Adrenal gland (tissue), 19 donors: ENCODE measurements at places on chromosomes 7 and 10. TPM values are rescaled to one million over a fixed set of nuclear protein-coding genes. Genes with fewer than 3 reads are reported as not detected.

- DNase-seq = no peak
- no peaks in the 10 kb centered on the region for H3K27me3 ChIP-seq
- no peak overlapping the region for H3K27ac ChIP-seq
- no peaks in the 10 kb centered on the region for H3K4me1 ChIP-seq
- peaks cover 5% of the 10 kb centered on the region for H3K36me3 ChIP-seq
Observed at GRCh38 chr7:98213296-98213887, 2.2 kb downstream of the BHLHA15 start.

GRCh38 chr7:31363051-31363450 is 22.5 kb upstream of the NEUROD6 start:
- H3K4me1 ChIP-seq = no peaks in the 10 kb centered on the region
- H3K4me3 ChIP-seq = no peak overlapping the region
- no peak overlapping the region for H3K27ac ChIP-seq
- H3K36me3 ChIP-seq = no peaks in the 10 kb centered on the region

- H3K4me3 ChIP-seq = no peak overlapping the region
- H3K36me3 ChIP-seq = no peaks in the 10 kb centered on the region
- H3K27me3 ChIP-seq = no peaks in the 10 kb centered on the region
- no peak for DNase-seq
- no peak overlapping the region for H3K27ac ChIP-seq
Observed at GRCh38 chr7:31814187-31814586, 127.2 kb downstream of the PPP1R17 start.

DNA sequence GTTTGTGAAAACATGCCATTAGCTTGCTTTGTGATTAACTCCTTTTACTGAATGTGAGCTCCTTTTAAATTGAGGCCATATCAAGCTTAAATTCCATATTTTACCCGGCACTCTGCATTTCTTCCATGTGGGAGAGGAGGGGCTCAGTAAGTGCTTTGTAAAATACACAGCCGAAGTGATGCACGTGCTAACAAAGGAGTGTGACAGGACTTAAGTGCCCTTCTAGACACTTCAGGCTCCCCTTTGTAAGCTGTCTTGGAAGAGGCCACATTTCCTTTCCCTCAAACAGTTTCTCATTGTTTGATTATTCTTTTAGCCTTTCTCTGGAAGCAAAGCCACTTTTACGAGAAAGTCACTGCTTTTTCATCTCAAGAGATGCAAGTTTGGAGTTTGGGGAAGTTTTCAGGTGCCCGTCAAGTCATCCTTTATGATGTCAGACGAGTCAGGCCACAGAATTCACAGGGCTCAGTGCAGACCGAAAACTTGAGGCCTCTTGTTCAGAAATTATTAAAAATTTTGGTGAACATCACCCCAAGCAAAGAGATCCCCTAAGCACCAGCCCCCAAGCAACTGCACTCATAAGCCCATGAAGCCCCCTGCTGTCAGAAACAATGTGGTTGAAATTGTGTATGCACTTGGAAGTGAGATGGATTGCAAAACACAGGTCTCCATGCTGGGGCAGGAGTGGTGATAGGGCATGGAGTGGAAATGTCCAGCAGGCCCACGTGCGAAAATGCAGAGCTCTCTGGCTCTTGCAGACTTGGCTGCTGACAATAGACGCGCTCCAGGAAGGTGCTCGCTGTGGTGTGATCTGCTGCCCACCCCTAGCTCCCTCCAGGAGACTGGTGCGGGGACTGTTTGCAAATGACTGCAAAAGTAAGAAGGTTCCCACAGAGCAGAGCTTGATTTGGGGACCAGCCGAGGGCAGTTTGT is 11.5 kb downstream of the IKZF1 start:
- H3K4me1 ChIP-seq = no peaks in the 10 kb centered on the region
- no peaks in the 10 kb centered on the region for H3K27me3 ChIP-seq
- H3K36me3 ChIP-seq = no peaks in the 10 kb centered on the region
- DNase-seq = no peak
- H3K4me3 ChIP-seq = no peak overlapping the region
- H3K27ac ChIP-seq = no peak overlapping the region

- DNase-seq = no peak
- H3K4me3 ChIP-seq = no peak overlapping the region
- H3K4me1 ChIP-seq = no peaks in the 10 kb centered on the region
- H3K36me3 ChIP-seq = no peaks in the 10 kb centered on the region
Observed at GRCh38 chr10:33638374-33638773, 303.9 kb upstream of the NRP1 start.

Gene HDAC9
- total RNA-seq = 13.2 TPM

Gene CHRM2
- total RNA-seq = 0.39 TPM

- H3K27ac ChIP-seq = no peak overlapping the region
- H3K27me3 ChIP-seq = no peaks in the 10 kb centered on the region
- H3K4me3 ChIP-seq = no peak overlapping the region
- H3K36me3 ChIP-seq = no peaks in the 10 kb centered on the region
- H3K4me1 ChIP-seq = no peaks in the 10 kb centered on the region
Observed at GRCh38 chr7:86453454-86453853, 190.3 kb upstream of the GRM3 start.

- H3K4me1 ChIP-seq = no peaks in the 10 kb centered on the region
- H3K27me3 ChIP-seq = no peaks in the 10 kb centered on the region
- DNase-seq = no peak
- H3K27ac ChIP-seq = no peak overlapping the region
- H3K4me3 ChIP-seq = no peak overlapping the region
Observed at GRCh38 chr10:34114914-34115313, 700.2 kb downstream of the PARD3 start.

Gene LRRC18
- not detected for total RNA-seq

Gene INTS15
- total RNA-seq = 14.5 TPM

Gene RNF148
- total RNA-seq = 0.65 TPM

DNA sequence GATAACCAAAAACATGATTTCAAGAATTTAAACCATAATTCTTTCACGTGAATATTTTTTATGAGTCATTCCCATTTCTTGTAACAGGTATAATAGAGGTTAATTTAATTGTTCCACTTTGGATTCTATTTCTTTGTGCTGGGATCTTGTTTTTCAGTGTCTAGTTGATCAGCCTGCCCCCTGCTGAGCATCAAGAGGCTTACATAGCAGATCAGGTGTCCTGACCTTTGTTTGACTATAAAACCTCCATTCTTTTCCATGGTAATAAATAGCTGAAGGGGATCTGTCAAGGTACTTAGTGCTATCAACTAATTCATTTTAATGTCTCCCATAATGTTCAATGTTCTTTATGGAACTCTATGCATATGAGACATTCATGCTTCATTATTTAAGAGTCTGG is 4.9 kb downstream of the COL17A1 start:
- no peak overlapping the region for H3K4me3 ChIP-seq
- H3K27ac ChIP-seq = no peak overlapping the region
- H3K27me3 ChIP-seq = no peaks in the 10 kb centered on the region
- DNase-seq = peak; percentile 59
- H3K4me1 ChIP-seq = peaks cover 4% of the 10 kb centered on the region

Gene DDC
- 13.3 TPM for total RNA-seq

Gene GHRHR
- 0.33 TPM for total RNA-seq

DNA sequence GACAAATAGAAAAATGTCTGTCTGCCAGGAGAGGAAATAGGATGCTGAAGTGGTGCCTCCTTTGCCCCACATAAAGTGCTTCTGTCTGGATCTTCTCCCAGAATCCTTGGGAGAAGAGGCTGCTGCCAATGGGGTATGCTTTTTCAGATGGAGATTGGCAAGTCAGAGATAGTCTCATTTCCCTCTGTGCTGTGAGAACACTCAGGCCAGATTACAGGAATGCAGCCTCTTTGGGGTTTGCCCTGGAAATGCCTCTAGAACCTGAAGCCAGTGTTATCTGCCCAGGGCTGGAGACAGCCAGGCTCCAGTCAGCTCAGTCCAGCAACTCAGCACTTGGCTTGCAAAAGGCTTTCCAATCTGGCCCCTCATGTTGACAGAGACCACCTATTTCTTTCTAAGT is 119.1 kb upstream of the PHYHIPL start:
- no peaks in the 10 kb centered on the region for H3K36me3 ChIP-seq
- no peak for DNase-seq
- no peak overlapping the region for H3K4me3 ChIP-seq
- no peaks in the 10 kb centered on the region for H3K27me3 ChIP-seq
- H3K4me1 ChIP-seq = no peaks in the 10 kb centered on the region

GRCh38 chr10:127195571-127196281 is 665 bp downstream of the INSYN2A start:
- DNase-seq = no peak
- peaks cover 8% of the 10 kb centered on the region for H3K4me1 ChIP-seq
- no peaks in the 10 kb centered on the region for H3K36me3 ChIP-seq

GRCh38 chr10:128574581-128575210 is 448.5 kb upstream of the MKI67 start:
- no peak overlapping the region for H3K27ac ChIP-seq
- H3K27me3 ChIP-seq = peaks cover 2% of the 10 kb centered on the region
- DNase-seq = no peak
- no peaks in the 10 kb centered on the region for H3K36me3 ChIP-seq
- H3K4me1 ChIP-seq = no peaks in the 10 kb centered on the region
